ENCODE measurements at places on chromosomes 5 and 9.
A peak's percentile ranks its signal among the peaks of the same experiment; 100 is the strongest.

DNA sequence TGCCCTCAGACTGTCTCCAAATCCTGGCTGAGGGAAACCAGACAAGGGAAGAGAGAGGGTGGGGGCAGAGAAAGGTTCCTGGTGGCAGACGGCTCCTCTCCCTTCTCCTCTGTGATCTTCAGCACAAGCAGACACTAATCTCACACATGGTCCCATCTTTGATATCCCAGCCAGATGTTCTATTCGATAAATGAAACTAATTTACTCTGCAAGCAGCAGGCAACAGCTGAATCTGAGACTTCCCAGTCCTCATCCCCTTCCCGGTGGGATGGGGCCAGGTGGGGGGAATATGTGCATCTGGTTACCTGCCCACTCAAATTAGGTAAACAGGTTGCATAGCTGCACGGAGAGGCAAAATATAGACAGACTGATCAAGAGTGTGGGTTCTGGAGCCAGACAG lies 208.9 kb upstream of the PANK3 start:
- no peak for DNase-seq

- DNase-seq = no peak
Measured at GRCh38 chr5:119285070-119285916, 70.5 kb upstream of the TNFAIP8 start.

DNA sequence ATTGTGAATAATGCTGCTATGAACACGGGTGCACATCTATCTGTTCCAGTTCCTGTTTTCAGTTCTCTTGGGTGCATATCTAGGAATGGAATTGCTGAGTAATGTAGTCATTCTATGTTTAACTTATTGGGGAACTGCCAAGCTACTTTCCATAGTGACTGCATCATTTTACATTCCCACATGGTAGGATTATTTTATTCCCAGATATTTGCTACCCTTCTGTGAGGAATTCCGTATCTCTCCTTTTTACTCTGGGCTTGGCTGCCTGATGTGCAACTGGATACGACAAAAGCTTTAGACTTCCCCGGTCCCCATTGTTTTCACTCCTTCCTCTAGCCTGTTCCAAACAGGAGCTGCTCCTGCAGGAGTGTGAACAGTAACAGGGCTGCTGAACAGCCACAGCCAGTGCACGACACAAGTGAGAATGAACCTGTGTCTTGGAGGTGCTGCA lies 7.2 kb downstream of the TAS2R1 start:
- peak; percentile 33 for DNase-seq

DNA sequence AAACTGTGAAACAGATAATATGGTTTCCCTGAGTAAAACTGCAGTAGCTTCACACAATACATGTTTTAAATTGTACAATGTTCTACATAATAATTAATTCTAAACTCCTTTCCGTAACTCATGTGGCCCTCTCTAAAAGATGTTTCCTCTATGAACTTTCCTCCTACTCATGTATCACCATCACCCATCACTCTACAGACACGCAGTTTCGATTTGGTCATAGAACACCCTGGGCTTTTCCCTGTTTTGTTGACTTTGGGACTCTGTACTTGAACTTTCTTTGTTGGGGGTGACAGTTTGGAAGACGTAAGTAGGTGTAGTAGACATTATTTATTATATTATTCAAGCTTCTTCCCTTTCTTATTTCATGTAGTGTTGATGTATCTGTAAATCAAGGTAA lies 44.1 kb upstream of the GABRA6 start:
- no peak for DNase-seq

DNA sequence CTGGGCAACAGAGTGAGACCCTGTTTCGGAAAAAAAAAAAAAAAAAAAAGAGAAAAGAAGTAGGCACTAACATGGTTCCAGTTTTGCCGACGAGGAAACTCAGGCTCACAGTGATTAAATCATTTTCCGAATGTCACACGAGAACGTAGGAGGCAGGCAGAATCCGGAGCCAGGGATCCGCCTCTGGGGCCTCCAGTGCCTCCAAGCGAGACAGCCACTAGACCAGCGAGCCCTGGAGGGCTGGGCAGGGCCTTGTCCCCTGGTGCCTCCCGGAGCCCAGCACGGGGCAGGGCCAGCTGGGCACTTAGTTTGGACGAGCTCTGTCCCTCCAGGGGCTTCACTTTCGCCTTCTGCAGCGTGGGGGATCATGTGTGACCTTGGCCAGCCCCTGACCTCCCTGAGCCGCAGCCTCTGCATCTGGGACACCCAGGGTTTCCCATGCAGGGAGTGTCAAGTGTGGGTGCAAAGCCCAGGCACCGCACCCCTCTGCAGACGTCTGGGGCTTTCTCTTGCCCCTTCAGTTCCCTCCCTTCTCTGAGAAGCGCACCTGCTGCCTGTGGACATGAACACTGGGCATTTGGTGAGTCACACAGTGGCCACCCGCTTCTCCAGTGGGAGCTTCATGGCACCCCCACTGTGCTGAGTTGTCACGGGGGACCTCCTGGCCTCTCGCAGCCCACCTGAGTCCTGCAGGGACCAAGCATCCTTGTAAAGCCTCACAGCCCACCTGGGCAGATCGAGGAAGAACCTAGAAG lies 80.3 kb downstream of the RXRA start:
- DNase-seq = no peak

- DNase-seq = no peak
Measured at GRCh38 chr5:13659391-13659790, 285.1 kb downstream of the DNAH5 start.

DNA sequence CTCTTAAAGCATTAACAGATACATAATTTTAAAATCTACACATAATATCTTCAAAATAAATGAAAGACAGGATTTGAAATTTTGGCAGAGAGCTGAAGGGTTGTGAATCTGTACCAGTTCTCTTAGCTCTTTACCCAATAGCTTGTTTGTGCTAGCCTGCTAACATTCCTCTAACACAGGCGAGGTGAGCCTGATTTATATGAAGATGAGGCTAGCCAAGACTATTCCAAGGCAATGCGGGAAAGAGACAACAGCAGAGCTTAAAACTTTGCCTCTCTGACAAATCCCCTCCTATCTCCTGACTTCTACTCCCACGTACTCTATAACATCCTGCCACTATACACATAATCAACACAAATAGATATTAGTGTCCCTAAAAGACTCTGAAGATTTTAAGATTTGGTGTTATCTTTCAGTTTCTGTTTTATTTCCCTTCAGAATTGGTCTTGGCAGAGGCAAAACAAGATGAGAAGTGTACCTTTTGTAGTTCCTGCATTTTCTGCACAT lies 745.6 kb upstream of the ZNF608 start:
- no peak for DNase-seq

DNA sequence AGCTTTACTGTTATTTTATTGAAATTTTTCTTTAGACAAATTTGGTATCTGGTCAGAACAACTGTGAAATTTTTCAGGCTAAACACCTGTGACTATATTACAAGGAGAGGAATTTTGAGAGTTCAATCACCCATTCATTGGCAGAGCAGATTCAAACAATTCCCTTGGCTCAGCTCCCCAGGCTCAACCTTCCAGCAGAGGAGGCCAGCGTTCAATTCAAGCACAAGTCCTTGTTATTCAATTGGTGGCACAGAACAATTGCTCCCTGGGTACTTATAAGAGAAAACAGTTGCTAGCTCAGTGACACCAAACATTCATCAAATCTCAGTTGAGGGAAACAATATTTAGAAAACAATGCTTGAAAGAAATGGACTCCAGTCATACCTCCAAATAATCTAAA lies 83.3 kb downstream of the SUSD1 start:
- DNase-seq = no peak

DNA sequence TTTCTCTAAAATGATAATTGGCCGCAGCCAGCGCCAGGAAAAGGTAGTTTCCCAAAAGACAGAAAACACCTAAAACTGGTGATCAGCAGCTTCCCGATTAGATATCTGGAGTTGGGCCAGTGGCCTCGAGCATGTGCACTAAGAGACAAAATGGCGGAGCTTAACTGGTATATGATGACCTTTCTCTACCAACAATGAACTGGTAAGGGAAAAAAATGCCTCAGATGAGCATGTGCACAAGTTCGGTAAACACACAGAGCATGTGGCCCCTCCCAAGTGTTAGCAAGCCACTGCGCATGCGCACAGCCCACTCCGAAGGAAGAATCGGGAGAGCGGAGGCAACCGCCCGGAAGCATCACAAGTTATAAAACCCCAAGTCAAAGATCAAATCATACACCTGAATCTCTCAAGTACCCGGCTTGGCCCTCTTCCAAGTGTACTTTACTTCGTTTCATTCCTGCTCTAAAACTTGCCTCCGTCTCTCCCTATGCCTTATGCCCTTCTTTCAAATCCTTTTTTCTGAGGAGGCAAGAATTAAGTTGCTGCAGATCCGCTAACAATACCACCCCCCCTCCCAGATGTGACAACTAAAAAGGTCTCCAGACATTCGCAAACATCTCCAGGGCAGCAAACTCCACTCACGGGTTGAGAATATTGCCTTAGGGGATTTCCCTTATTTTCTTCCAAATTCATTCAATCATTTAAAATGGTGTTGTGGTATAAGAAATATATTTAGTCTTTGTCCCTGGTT lies 15.0 kb upstream of the PTBP3 start:
- no peak for DNase-seq

- DNase-seq = no peak
Measured at GRCh38 chr9:131065599-131065998, 30.7 kb upstream of the AIF1L start.

DNA sequence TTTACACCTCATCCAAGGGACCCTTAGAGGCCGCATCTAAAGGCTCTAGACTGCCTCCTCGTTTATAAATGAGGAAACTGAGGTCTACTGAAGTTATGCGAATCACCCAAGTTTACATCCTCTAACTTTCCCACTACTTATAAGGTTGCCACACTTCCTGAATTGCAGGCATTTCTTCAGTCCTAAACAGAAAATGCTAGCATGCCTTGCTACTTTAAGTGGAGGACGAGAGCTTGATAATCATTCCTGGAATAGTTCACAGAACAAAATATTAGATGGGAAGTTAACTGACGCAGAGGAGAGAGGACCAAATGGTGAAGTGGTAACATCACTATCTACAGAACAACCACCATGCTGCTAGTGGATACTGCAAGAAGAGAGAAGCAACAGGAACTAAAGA lies 85.8 kb downstream of the GNAQ start:
- DNase-seq = no peak

- no peak for DNase-seq
Measured at GRCh38 chr9:128552153-128552743, at the start of gene SPTAN1. Gene SPTAN1, plus strand, starts transcription at chr9:128552587. Its CDS starts 14,154 bp downstream, at chr9:128566741.

GRCh38 chr9:81790166-81790565 lies 100.8 kb upstream of the TLE1 start:
- DNase-seq = no peak

- no peak for DNase-seq
Measured at GRCh38 chr9:130018265-130018664, 24.7 kb downstream of the FNBP1 start.

- no peak for DNase-seq
Measured at GRCh38 chr5:160466889-160467554, 45.4 kb downstream of the PTTG1 start.

GRCh38 chr9:108967916-108968315 lies 33.7 kb downstream of the ABITRAM start:
- DNase-seq = no peak

DNA sequence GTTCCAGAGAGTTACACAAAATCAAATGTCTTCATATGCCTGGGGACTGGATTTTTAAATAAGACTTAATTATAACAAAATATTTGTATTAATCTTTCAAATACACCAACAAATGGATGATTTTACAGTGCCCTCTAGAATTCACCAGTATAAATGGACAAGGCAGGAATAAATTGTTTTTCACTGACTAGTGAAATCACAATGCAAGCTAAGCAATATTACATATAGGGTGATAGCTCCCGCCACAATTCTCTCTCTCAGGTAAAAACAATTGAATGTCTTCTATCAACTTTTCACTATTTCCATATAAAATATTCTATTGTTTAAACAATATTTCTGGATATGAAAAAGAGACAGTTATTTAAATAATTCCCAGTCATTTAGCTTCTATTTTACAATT lies 8.0 kb upstream of the CCDC112 start:
- DNase-seq = no peak

Measured in GM04503 (cell line).